ENCODE measurements at places on chromosomes 2 and 18.

- peak; percentile 27 for DNase-seq
Measured at GRCh38 chr18:76824754-76825153, 2.4 kb downstream of the ZNF236 start.

- DNase-seq = no peak
Measured at GRCh38 chr2:208686665-208687064, 280.1 kb downstream of the PTH2R start.

DNA sequence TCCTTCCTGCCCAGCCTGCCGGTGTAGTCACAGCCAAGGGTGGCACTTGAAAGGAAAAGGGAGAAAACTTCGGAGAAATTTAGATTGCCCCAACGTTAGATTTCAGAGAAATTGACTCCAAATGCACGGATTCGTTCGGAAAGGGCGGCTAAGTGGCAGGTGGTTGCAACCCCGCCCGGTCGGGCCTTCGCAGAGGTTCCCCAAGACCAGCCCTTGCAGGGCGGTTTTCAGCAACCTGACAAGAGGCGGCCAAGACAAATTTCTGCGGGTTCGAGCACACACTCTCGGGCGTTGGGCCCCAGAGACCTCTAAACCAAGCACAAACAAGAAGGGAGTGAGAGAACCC, 4.8 kb downstream of the ONECUT2 start:
- DNase-seq = no peak

- DNase-seq = no peak
Measured at GRCh38 chr2:190315273-190315672, 4.4 kb downstream of the HIBCH start.

DNA sequence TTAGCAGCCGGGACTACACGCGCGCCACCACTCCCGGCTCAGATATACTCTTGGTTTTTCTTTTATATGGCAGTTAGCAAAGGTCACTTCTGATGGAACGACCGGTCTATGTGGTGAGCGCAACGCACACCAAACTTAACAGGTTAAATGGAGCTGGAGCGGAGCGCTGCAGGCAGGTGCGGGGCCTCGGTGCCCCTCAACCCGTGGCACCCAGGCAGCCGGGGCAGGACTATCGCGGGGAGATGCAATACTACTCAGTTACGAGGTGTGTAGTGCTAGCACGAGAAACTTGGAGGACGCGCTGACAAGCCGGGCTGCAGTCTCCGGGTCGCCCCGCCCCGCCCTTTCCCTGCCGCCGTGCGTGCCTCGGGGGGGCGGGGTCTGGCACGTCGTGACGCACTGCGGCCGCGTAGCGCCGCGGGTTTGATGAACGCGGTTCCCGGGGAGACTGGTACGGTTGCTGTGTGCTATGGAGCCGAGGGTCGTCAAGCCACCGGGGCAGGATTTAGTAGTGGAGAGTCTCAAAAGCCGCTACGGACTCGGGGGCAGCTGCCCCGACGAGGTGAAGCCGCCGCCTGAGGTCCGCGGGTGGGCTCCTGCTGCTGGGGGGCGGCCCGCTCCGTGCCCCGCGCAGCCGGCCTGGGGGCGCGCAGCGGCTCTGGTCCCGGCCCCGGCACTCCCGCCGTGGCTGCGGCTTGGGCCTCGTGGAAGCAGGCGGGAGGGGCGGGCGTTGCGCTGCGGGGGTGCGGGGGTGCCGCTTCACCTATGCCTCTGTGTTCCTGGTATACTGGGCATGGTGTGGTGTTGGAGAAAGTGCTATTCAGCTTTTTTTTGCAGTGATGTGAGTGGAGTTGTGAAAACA, at the start of gene CCDC138:
Gene CCDC138, plus strand, starts transcription at position 418 of the 862 bp plus-strand sequence. Its CDS starts 52 bp downstream, at position 470.
- peak; percentile 91 for DNase-seq

GRCh38 chr2:44163777-44164176, 4.9 kb upstream of the PPM1B start:
- DNase-seq = no peak

DNA sequence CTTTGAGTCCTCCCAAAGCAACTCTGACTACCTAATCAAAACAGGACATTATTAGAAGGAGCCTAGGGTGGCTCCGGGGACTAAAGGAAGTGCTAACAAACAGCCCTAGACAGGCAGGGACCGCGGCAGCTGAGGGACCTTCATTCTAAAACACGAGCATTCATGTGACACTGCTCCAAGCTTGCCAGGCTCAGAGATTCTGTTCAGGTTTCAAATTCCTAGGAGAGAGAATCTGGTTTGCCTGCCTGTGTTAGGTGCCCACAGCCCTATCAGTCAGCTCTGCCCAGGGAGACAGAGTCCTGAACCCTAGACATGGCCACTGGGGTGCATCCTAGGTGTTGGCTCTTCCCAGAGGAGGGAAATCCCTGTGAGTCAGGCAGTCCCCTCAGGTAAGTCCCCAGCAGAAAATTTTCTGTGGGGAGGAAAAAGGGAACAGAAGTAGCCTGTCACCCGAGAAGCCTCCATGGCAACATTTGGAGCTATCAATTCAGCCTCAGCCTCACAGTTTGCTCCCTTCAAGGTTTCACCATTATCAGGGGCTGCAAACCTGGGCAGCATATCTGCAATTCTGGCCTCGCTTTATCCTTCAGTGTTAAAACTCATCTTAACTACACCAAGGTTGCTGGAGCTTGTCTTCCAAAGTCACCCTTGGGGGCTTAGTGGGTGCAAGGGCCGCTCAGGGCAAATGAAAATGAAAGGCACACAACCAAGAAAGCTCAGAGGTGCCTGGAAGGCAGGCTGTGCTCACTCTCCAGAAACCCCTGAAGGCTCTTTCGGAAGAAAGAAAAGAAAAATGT, 28.6 kb downstream of the PCBP1 start:
- DNase-seq = no peak

DNA sequence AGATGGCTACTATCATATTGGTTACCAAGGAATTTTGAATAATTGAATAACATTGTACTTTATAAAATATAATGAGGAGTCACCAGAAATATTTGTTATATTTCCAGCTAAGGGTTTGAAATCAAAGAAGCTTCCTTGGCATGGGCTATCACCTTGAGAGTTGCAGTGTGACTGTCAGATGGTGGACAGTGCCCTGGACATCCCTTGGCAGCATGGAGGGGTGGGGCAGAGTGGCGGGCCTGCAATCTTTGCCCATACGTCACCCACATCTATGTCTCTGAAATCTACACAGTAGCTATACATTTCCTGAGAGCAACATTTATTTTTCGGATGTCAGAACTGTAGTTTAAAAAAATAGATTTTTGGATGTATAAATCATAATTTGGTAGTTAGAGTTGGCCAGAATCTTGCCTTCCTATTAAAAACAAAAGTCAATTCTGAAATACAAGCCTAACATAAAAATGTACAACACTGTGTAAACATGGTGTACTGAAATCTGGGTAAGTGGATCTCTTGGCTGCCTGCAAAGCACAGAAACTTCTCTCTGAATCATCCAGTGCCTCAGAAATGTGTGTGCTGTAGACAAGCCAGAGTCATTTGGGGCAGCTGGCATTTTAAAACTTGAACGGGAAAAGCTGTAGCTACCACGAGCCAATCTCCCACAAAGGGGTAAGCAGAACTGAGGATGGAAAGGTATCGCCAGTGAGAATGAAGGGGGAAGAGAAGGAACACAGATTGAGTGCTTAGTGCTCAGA, 124.2 kb upstream of the ARHGAP28 start:
- DNase-seq = no peak

DNA sequence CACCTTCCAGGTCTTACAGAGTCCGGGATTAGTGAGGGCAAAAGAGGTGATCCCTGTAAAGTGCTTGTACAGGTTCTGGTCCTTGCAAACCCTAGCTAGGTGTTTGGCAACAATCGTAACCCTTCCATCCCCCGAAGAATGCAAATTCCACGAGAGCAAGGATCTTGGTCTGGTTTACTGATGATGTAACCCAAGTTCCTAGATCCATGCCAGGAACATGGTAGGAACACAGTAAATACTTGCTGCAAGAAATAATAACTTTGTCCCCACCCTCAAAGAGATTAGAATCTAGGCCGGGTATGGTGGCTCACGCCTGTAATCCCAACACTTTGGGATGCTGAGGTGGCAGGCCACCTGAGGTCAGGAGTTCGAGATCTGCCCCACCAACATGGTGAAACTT, 6.8 kb upstream of the NEU2 start:
- DNase-seq = no peak

DNA sequence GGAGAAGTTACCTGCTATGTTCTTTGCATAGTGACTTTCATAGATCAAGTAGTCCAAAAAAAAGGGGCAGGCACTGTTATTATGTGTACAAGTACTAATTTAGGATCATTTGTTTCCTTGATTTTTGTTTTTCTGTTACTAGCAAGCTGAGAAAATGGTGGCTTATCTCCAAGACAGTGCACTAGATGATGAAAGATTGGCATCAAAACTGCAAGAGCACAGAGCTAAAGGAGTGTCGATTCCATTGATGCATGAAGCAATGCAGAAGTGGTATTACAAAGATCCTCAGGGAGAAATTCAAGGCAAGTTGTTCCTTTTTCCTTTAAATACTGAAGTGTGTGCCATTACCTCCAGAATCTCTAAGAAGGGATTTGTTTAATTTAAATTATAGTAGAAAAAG, 19.6 kb upstream of the KCNJ13 start:
- DNase-seq = no peak

- DNase-seq = no peak
Measured at GRCh38 chr2:133977405-133977804, 276.5 kb upstream of the MGAT5 start.

DNA sequence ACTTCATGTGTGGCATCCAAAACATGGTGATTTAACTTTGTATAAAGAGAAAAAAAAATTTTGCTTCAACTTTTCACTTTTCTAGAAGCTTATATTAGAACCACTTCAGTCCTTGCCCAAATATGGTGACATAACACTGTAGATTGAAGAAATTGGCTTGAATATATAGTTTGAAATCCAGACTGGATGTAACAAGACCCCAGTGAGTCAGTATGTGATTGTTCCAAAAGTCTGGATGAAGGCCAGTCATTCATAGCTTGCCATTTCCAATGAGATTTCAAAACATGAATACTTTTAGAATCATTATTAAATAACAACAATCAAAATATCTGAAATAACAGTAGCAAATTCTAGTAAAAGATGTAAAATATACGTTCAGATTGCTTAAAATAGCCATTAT, 104.8 kb upstream of the FN1 start:
- DNase-seq = no peak

GRCh38 chr2:173307293-173307692, 47.4 kb upstream of the CDCA7 start:
- no peak for DNase-seq

GRCh38 chr2:196176142-196176738, 4.9 kb upstream of the STK17B start:
- no peak for DNase-seq

DNA sequence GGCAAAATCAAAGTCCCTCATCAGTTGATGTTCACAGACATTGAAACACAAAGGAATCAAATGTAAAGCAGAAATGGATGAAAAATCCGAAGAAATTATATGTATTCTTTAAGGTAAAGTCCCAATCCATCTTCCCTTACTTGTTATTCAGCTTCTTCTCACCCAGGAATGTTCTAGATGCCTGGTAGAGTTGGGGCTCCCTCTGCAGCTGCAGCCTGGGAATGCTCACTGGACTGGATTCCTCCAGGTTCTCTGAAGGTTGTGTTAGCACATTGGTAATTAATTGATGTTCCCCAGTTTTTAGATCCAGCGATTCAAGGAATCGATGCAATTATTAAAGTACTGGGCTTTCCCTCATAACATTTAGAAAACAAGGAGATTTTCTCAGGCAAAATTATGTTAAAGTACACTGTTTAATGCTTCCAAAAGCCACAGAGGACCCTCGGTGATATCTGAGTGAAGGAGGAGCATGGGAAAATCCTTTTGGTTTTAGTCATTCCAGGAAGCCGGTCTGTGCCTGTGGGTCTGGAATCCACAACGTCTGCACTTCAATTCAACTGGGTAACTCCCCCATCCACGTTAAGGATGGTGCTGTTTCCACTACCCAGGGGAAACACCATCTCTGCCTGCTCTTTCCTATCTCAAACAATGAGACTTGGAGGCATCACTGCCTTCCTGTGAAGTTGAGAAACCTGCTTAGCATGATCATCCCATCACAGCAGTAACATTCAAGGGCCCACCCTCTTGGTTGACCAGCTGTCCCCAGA, 22.0 kb downstream of the NTSR2 start:
- DNase-seq = no peak

GRCh38 chr2:238501311-238501710, 74.6 kb downstream of the ASB1 start:
- DNase-seq = no peak

GRCh38 chr2:69724540-69725159, 17.3 kb upstream of the ANXA4 start:
- peak; percentile 91 for DNase-seq

- no peak for DNase-seq
Measured at GRCh38 chr2:120379916-120380893, 34.3 kb downstream of the INHBB start.

GRCh38 chr2:61135510-61135909, 26.5 kb upstream of the C2orf74 start:
- no peak for DNase-seq

DNA sequence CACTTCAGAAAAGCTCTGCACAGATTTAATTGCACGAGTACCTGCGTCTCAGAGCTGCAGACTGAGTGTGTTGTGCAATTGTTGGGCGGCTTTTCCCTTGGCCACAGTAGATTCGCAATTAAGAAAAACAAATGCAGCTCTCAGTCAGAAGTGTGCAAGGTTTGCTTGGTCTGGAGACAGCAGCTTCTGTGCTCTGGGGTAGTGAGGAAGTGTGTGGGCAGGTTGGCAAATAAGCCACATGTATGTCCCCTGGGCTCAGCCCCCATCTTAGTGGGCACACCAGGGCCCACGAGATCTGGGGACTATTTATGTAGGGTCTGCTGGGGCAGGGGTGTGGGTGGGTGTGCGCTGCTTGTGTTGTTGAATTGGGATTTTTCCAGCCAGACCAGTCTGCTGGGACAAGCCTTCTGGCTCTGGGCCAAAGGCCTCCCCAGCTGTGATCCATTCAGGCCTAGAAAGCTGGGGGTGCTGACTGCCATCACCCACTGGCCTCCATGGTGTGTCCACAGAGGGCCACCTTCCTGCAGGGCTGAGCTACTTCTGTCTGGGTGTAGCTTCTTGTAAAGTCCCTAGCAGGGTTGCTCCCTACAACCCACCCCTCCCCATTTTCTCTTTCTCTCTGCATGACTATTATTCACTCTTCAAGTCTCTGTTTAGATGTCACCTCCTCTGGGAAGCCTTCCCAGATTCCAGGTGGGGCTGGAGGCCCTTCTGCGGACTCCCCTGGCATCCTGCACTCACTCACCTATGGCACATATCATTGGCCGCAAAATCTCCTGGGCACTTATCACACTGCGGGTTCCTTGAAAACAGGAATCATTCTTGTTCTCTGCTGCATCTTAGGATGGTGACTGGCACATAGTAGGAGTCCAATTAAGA, 67.8 kb downstream of the ODC1 start:
- no peak for DNase-seq

DNA sequence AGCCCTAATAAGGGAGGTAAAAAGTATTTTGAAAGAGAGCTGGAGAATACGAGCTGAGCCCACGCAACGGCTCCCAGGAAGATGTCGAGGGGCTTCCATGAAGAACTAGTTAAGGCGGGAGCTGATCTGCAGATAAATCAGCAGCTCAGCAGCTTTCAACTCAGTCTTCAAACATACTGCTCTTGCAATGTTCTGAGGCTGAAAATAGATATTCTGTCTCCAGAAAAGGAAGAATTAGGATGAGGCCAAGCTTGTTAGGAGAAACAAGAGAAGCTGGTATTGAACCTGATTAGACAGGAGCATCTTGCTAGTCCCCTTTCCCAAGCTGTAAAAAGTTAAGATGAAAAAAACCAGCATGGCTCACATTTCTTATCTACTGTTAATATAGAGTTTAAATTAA, 91.1 kb downstream of the AFF3 start:
- DNase-seq = no peak

Measured in sigmoid colon (tissue), 7 donors.